ENCODE measurements at places on chromosomes 12 and 14.
A peak's percentile ranks its signal among the peaks of the same experiment; 100 is the strongest.

GRCh38 chr14:23523229-23524016, 28.1 kb downstream of the ZFHX2 start:
- DNase-seq: no peak

DNA sequence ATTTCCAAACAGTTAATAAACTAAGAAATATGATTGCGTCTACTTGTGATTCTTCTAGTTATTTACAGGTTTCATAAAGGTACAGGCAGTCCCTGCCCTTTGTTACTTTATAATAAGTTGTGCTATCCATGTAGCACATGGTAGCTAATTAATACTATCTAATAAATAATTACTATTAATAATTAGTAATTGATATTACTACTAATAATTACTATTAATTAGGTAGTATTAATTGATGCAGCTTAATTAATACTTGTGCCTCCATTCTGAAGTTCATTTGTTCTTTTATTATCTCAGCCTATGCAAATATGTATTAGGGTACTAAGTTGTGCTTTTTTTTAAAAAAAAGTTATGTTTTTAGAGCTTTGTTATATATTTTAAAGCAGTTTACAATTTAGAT, 92.3 kb upstream of the TRHDE start:
- no peak for DNase-seq

GRCh38 chr14:72739446-72740405, 154.2 kb downstream of the DPF3 start:
- DNase-seq: no peak

DNA sequence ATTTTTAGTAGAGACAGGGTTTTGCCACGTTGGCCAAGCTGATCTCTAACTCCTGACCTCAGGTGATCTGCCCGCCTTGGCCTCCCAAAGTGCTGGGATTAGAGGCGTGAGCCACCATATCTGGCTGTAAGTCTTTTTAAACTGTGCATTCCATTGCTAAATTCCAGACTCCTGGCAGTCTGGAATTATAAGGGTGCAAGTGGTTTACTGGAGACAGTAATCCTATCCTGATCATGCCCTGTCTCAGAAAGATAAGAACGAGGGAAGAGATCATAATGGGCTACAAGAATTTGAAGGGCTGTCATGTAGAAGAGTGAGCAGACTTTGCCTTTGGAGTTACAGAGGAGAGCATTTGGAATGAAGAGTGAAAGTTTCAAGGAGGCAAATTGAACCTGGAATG, 6.8 kb upstream of the SLC4A8 start:
- no peak for DNase-seq

DNA sequence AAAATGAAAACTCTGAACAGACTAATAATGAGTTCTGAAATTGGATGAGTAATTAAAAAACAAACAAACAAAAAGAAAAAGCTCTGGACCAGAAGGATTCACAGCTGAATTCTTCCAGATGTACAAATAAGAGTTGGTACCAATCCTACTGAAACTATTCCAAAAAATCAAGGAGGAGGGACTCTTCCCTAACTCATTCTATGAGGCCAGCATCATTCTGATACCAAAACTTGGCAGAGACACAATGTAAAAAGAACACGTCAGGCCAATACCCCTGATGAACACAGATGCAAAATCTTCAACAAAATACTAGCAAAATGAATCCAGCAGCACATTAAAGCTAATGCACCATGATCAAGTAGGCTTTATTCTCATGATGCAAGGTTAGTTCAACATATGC, 183.9 kb upstream of the CNOT2 start:
- no peak for DNase-seq

- peak; percentile 46 for DNase-seq
These were observed 99.4 kb upstream of the FRMD6 start for GRCh38 chr14:51552275-51552674.

DNA sequence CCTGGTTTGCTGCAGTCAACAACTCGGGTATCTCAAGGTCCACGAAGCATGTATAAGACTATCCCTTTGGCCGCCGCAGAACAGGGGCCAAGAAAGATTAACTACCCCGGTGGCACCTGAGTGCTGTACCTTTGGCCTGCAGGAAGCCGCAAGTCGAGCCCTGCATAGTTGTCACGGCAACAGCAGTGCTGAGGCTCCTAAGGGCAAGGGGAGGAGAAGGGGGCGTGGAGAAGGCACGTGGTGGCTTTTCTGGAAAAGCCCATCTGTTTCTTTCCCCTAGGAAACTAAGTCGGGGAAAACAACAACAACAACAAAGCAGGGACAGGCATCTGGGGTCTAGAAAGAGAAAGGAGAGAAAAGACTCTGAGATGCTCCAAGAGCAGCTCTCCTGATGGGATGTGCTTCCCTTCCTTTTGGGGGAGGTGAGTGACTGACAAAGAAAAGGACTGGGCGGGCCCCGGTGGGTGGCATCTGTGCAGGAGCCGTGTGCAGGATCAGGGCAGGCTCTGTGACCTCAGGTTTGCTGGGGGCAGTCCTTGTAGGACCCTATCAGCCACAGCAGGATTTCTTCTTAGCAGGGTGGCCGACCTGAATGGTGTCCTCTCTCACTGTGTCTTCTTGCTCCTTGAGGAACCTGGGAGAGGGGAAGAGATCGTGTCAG, 123.9 kb downstream of the PRMT8 start:
- DNase-seq: peak; percentile 64

- DNase-seq: no peak
These were observed 7.4 kb downstream of the INHBC start for GRCh38 chr12:57441846-57442427.

DNA sequence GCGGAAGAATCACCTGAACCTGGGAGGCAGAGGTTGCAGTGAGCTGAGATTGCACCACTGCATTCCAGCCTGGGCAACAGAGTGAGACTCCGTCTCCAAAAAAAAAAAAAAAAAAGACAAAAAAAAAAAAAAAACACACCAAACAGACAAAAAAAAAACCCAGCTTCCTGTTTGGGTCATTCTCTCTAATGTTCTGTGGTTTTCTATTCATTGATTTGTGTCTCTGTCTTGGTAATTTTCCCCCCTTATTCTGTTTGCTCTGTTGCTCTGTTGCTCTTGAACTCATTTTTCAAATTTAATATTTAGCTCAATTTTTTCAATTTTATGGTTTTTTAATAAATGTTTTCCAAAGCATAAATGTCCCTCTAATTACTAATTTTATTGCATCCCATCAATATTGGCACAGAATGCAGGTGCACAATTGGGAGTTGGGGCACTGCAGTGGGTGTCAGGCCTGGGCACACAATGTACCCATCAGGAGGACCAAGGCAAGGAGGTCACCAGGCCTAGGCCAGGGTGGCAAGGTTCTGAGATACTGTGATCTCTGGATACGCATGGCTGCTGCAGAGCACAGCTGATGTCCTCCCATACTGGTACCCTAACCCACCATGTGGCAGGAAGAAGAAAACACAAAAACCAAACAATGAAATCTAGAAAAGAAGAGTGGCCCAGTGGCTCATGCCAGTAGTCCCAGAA, 8.0 kb upstream of the GNPTAB start:
- no peak for DNase-seq

GRCh38 chr14:54837508-54838149, 65.0 kb downstream of the GCH1 start:
- no peak for DNase-seq

DNA sequence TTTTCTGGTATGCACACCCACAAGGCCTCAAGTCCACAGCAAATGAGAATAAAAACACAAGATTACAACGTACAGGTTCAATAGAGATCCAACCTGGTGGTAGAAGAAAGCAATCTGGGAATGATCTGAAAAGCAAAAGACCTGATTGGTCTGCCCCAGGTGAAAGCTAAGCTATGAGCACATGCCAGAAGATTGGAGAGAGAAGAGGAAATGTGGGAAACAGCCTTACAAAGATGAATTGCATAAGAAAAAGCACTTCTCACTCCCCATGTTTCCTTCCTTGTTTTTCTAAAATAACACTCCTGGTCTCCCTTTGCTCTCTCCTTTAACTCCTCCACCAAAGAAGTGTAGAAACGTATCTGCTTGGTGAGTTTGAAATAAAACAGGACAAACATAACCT, 77.3 kb upstream of the ANO6 start:
- peak; percentile 14 for DNase-seq

- no peak for DNase-seq
These were observed 212.6 kb upstream of the SLC16A7 start for GRCh38 chr12:59383079-59383822.

GRCh38 chr14:40113671-40114070, 681.4 kb upstream of the FBXO33 start:
- no peak for DNase-seq

GRCh38 chr14:89720741-89721729, 233.5 kb downstream of the EFCAB11 start:
- peak; percentile 48 for DNase-seq

DNA sequence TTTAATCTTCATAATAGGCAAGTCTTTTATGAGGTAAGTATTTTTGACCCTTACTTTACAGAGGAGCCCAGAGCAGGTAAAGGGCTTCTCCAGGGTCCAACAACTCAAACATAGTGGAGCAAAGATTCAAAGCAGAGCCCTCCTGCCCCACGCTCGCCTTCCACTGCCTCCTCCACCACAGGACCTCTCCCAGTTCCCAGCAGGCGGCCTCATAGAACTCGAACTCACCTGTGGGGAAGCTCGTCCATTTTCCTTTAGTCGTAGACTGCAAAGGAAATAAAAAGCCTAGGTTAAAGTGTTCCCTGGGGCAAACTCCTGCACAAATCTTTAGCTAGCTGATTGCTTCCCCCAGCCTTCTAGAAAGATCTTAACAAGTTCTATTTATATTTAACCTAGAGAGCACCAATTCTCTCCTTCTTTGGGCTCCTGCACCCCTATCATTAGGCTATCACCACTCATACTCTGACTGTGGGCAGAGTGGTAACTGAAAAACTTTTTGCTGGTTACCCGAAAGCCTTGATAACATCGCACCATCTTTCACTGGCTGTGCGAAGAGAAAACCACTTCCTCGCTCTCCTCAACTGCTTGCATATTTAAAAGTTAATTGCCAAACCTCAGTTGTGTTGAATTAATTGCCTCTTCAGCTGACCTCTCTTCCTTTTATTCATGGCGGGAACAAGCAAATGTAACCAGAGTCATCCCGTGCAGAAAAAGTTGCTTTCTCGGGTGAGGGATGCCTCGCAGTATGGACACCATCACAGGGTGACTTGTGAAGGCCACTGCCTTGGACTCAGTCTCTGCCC, 299.6 kb downstream of the DPF3 start:
- no peak for DNase-seq

DNA sequence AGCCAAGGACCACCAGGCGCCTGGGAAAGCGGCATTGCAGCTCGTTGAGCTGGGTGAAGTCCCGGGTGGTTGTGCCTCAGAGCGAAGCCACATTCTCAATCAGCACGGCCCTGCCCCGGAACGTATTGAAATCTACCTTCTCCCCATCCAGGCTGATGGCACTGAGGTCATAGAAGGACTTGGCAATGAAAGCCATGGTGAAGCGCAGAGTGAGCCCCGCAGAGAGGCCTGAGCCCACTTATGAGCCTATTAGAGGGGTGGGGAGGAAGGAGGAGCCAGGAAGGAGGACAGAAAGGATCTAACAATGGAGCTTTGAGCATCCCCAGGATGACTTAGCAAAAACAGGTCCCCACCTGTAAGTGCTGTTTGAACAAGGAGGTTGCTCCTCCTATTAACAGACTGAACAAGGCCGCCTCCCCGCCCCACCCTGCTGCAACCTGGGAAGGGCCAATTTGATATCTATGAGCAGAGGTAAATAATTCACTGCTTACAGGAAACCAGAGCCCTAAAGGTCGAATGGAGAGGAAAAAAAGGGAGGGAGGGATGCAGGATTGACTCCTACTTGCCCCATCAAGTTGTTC, at the start of gene GPX2:
Gene GPX2 (minus strand): TSS at position 215 of the 581 bp plus-strand sequence. CDS start 19 bp downstream, at position 196.
- no peak for DNase-seq

DNA sequence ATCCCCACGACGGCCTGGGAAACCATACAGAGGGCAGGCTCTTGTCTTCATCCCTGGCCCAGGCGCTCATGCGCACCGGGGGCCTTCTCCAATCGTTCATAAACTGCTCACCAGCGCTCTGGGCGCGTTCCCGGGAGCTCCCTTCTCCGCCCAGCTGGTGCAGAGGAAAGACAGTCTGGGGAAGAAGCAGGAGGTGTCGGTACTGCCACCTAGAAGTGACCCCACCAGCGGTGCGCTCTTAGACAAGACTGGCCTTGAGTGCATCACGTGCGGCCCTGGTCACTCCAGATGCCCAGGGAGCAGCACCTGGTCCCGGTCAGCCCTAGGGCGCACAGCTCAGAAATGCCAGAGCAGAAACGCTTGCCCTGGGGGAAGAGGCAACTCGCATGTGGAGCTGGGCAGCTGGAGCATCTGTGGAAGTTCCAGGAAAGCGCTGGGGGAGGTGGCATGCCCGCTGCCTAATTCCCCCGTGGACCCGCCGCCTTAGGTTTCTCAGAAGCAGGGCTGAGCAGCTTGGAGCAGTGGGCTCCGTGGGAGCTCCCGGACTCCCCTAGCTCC, 2.5 kb downstream of the GSC start:
- DNase-seq: peak; percentile 69

DNA sequence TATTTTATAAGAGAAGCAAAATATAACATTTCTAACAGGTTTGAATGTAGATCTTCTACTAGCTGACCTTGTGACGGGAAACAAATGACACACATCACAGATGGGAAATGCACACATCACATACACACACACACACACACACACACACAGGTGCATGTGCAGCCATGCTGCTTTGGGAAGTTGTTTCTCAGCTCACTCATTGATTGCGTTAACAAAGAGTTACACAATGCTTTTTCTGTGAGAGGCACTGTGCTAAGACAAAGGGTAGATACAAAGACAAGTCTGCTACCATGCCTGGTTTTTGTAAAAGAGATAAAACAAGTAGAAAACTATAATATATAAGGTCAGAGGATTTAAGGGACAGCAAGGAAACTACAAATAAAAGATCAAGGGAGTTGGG, 1.3 kb upstream of the NR1H4 start:
- no peak for DNase-seq

DNA sequence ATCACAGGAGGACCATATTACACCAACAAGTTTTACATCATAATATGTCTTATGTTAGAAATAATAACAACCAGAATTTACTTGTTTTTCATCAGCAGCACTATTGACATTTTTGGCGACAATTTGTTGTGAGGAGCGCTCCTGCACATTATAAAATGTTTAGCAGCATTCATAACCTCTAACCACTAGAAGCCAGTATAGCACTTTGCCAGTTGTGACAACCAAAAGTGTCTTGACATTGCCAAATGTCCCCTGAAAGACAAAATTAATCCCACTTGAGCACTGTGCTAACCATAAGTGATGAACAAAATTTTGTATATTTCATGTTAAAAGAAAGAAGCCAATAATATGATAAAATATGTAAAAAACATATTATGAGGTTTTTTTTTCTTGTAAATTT, 356.9 kb upstream of the LMO3 start:
- DNase-seq: no peak

- no peak for DNase-seq
These were observed 222.3 kb downstream of the PTPRO start for GRCh38 chr12:15544589-15544988.

DNA sequence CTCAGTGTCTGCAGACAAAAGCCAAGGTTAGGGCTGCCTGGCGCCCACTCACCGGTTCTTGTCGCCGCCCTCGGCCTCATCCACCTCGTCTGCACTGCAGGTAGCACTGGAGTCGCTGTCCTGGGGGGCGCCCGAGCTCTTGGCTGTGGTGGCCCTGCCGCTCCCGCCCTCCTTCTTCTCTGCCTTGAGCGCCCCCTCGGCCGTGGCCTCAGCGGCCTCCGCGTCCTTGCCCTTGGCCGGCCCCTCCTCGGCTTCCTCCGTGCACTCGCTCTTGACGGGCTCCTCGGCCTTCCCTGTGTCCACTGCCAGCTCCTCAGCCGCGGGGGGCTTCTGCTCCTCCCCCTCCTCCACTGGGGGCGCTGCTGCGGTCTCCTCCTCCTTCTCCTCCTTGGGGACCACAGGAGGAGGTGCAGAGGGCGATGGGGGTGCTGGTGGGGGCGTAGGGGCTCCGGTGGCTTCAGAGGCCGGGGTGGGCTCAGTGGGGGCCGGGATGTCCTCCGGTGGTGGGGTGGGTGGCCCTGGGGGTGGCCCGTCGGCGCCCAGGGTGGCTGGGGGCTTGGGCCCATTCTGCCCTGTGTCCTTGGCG, 77.2 kb downstream of the RFLNA start:
- peak; percentile 84 for DNase-seq
